ENCODE measurements at places on chromosomes 3 and 15. TPM values are rescaled to one million over a fixed set of nuclear protein-coding genes. Genes with fewer than 3 reads are reported as not detected.

Gene ERICH6
- total RNA-seq = not detected

Gene C3orf33
- total RNA-seq = 2.1 TPM

Gene NAALADL2
- total RNA-seq = 0.73 TPM

Gene FGF12
- total RNA-seq = not detected

Gene FSD2
- not detected for total RNA-seq

Gene ANAPC13
- 63.3 TPM for total RNA-seq

Gene IL5RA
- total RNA-seq = not detected

Gene CCR9
- not detected for total RNA-seq

Gene ALPK3
- total RNA-seq = 0.27 TPM

Gene KNG1
- total RNA-seq = not detected

Gene FOXB1
- total RNA-seq = not detected

Gene MYLK
- total RNA-seq = 44.4 TPM

Gene KLF15
- 0.17 TPM for total RNA-seq

Gene CHRNB4
- under 0.01 TPM for total RNA-seq

Gene SV2B
- 0.40 TPM for total RNA-seq

Gene MUSTN1
- not detected for total RNA-seq

Gene PP2D1
- total RNA-seq = not detected

Gene DPPA2
- total RNA-seq = not detected

Gene C3orf49
- total RNA-seq = not detected

Gene ZNF197
- total RNA-seq = 16.0 TPM

Gene BLM
- total RNA-seq = 9.2 TPM

Gene CAMK2N2
- 3.7 TPM for total RNA-seq

Gene SLC6A1
- not detected for total RNA-seq

Gene CCDC54
- total RNA-seq = not detected

Gene CADPS
- not detected for total RNA-seq

Gene CLRN1
- total RNA-seq = not detected

Gene MBD4
- 35.0 TPM for total RNA-seq

Gene PLAAT1
- total RNA-seq = 1.3 TPM

Gene TNFSF10
- 2.8 TPM for total RNA-seq

Gene CSPG5
- total RNA-seq = 0.50 TPM

Gene CCR5
- total RNA-seq = not detected

Gene AQR
- total RNA-seq = 30.0 TPM

Gene GOLGA8Q
- total RNA-seq = 0.83 TPM

Gene ADAMTS17
- 1.9 TPM for total RNA-seq

Gene PPP1R14D
- not detected for total RNA-seq

Gene PFN2
- total RNA-seq = 217 TPM
